Smooth muscle cell of the brain vasculature (primary cell): ENCODE measurements at places on chromosomes 5 and 9.

DNA sequence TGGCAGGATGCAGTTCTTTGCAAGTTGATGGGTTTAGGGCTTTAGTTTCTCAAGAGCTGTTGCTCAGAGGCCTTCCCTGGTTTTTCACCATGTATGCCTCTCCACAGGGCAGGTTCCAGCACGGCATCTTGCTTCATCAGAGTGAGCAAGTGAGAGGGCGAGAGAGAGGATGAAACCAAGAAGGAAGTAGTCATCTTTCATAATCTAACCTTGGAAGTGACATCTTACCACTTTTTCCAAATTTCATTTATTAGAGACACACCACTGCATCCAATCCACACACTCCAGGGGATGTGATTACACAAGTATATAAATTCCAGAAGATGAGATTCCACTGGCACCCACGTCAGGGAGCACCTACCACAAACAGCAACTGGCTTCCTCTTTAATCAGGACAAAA lies 294.4 kb downstream of the MARCHF11 start:
- no peak for DNase-seq

GRCh38 chr9:135228345-135228982 lies 141.0 kb downstream of the OLFM1 start:
- DNase-seq, result no peak

GRCh38 chr5:94180761-94181160 lies 437.6 kb downstream of the KIAA0825 start:
- no peak for DNase-seq

DNA sequence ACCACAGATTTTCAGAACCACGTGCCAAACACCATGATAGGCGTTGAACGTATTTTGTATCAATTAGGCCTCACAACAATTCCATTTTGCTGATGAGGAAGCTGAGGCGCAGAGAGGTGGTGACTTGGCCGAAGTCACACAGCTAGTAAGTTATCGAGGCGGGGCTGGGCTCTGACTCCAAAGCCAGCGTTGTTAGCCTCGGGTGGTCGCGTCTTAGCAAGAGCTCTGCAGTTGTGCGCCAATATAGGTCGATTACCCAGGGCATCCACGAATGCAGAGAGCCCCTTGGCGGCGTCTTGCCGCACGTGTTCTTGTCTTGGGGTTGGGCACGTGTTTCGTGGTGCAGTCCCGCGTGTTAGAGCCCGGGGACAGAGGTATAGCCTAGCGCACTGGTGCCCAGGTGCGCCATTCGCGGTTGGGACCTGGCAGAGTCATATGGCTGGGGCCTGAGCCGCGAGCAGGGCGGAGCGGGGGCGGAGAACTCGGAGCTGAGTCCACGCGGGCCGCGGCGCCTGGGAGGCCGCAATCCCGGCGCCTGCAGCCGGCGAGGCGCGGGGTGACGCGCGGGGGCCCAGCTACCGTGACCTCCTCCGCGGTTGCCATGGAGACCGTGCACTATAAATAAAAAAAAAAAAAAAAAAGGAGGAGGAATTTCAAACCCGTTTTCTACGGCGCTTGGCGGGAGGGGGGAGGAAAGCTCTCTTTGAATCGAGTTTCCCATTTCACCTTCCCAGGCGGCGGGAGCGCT lies 62.3 kb downstream of the CXXC5 start:
- no peak for DNase-seq

DNA sequence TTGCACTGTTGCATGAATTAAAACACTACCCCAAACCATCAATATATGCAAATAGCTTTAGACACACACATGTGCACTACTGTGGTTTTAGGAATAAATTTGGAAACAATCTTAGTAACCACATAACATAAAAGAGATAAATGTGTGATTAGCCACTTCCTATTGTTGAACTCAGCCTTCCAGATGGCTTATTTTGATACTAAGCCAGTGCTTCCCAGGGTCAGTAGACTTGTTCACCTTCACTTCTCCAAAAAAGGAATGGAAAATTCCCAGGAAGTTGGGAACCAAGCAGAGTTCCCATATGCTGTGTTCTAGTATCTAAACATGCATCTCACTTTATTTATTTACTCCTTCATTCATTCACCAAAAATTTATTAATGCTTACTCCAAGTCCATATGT lies 47.8 kb downstream of the SVEP1 start:
- no peak for DNase-seq

DNA sequence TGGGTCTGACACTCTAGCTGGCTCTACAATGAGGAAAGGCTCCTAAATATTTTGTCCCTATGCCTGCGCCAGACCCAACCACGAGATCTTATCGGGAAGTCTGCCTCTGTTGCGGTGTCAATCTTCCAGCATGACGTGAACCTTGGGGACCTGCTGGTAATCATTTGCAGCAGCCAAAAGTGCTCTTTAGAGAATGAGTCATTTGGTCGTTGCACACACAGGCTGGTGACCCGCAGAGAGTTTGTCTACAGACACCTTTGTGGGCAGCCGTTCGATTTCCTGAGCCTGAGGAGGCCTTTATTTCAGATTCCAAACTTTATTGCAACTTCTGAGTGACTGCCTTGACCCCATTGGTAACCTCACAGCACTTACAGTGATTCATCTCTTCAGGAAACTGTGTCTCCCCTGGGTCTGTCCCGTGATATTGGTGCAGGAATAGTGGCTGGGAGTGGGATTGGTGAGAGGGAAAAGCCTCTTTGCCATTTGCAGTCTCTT lies 326.1 kb downstream of the NSG2 start:
- no peak for DNase-seq

GRCh38 chr5:115309751-115310370 lies 13.4 kb upstream of the CCDC112 start:
- no peak for DNase-seq

DNA sequence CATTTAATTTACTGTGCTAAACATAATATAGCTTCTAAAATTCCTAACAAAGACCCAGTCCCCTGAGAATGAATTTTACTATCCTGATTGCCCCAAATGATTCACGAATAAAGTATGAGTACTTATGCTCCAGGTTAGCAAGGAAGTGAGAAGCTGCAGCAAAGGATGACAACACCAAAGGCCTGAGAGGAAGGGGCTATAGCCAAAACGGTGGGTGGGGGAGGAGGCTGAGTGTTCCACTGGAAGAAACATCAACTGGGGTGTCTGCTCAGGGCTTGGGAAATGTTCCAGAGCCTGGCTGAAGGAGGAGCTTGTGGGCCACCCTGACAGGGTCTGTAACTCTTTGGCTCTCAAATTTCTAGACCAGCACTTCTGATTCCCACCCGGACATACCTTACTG lies 157.3 kb downstream of the ADAMTS12 start:
- no peak for DNase-seq

DNA sequence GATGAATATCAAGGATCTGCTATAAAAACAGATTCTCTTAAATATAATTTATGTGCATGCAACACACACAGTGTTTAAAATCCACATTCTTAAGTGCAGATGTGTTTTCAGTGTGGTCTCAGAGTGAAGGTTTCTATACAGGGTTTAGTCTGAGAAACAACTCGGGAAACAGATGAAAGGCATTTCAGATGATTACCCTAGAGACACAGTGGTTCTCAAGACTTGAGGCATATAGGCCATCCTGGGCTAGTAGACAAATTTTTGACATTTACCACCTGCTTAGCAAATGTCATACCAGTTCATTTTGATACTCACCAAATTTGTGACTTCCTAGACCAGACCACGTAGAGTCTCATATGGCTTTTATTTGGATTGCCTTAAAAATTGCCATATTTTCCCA lies 216.5 kb downstream of the ARL15 start:
- DNase-seq, result no peak
